ENCODE measurements at places on chromosomes 13 and 19.

GRCh38 chr13:99256709-99257108 is 1.5 kb downstream of the GPR18 start:
- no peak for DNase-seq

DNA sequence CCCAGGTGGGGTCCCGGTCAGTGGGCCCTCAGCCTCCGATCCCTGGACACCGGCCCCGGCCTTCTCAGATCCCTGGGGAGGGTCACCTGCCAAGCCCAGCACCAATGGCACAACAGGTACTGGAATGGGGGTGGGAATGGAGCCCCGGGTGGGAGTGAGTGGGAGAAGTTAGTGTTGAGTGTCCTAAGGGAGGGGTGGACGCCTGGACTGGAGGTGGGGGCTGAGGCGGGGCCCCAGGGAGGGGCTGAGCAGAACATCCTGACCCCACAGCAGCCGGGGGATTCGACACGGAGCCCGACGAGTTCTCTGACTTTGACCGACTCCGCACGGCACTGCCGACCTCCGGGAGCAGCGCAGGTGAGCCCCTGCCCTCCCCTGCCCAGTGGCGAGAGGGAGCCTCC is 17.7 kb downstream of the EPN1 start:
- no peak for DNase-seq

- DNase-seq, result no peak
These were observed 133.0 kb upstream of the TRPC4 start for GRCh38 chr13:38002606-38003005.

- DNase-seq, result no peak
These were observed 149.5 kb downstream of the SLITRK1 start for GRCh38 chr13:83732755-83733154.

DNA sequence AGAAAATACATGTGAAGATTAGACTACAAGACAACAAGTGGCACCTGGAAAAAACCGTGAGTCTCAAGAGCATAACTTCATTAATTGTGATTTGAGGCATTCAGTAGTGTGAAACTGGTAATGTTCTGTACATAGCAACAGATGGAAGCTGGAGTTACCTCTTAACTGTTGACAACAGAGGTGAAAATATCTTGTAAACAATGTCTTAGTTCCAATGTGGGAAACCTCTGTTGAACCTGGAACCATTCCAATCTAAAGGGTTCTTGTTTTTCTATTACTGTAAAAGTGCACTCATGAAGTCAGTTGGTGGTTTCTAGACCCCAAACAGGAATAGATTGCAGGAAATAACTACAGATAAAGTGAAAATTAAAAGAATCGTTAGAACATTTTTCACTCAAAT is 728.4 kb downstream of the SLITRK1 start:
- DNase-seq, result no peak

- no peak for DNase-seq
These were observed 17.1 kb downstream of the GAS6 start for GRCh38 chr13:113846636-113847318.

GRCh38 chr13:65857942-65858565 is 1372.1 kb downstream of the PCDH9 start:
- DNase-seq, result no peak

GRCh38 chr13:51331354-51331861 is 8.1 kb upstream of the SERPINE3 start:
- no peak for DNase-seq

- DNase-seq, result no peak
These were observed at the start of gene PPP1R13L for GRCh38 chr19:45404557-45405434. TSS of gene PPP1R13L (minus strand) at chr19:45405069. CDS start at chr19:45398318, 6,751 bp downstream.

- no peak for DNase-seq
These were observed 209.9 kb downstream of the TEX29 start for GRCh38 chr13:111530137-111530870.

GRCh38 chr13:54945973-54946372 is 1917.4 kb downstream of the OLFM4 start:
- no peak for DNase-seq

DNA sequence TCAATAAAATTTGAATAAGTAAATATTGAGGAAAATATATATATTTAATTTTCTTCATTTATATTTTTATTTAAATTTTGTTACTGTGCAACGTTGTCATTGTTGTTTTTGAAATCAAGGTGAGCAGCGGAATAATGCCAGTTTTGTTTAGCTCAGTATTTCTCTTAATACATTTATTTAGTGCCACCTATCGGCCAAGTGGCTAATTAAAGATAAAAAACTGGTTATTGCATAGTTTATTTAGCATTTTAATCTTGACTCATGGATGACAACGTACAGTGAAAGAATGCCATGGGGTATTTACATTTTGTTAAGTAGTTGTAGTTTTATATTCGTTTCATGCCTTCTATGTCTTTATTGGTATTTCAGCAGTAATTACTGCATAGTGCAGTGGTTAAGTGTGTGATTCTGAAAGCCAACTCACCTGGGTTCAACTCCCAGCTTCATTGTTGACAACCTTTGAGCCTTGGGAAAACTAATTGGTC is 265.9 kb downstream of the MYO16 start:
- no peak for DNase-seq

DNA sequence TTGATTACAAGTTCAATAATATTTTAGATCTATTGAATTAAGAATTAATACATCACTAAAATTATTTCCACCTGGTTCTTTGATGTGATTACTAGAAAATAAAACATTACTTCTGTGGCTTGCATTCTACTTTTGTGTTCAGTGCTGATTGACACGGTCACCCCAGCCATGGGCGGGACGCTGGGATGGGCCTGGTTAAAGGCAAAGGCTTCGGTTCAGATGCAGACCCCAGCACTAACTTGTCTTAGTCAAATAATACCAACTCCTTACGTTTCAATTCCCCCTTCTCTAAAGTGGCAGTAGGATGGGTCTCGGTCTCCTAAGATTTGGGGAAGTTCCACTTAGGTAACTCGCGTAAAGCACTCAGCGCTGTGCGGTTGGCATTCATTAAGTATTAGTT is 144.9 kb downstream of the URI1 start:
- DNase-seq, result no peak

- DNase-seq, result no peak
These were observed 126.8 kb downstream of the UQCRFS1 start for GRCh38 chr19:29086182-29086581.

- DNase-seq, result no peak
These were observed 6.5 kb upstream of the KCTD4 start for GRCh38 chr13:45207319-45207718.

DNA sequence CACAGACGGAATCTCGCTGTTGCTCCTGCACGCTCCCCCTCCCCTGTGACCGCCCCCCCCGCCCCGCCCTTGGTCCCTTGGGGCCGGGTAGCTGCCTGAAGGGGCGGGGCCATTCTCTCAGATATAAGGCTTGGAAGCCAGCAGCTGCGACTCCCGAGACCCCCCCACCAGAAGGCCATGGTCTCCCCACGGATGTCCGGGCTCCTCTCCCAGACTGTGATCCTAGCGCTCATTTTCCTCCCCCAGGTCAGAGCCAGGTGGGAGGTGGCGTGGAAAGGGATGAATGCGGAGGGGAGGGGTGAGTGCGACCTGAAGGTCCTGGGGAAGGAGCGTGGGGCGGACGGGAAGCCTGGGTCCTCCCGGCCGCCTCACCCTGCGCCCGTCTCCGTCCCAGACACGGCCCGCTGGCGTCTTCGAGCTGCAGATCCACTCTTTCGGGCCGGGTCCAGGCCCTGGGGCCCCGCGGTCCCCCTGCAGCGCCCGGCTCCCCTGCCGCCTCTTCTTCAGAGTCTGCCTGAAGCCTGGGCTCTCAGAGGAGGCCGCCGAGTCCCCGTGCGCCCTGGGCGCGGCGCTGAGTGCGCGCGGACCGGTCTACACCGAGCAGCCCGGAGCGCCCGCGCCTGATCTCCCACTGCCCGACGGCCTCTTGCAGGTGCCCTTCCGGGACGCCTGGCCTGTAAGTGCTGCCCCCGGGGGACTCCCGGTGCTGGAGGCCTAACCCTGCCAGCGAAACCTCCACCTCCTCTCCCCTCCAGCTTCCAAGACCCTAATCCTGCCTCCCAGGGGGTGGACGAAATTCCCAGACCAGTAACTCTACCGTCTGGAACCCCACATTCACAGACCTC is at the start of gene DLL3:
Gene DLL3, plus strand, starts transcription at position 150 of the 845 bp plus-strand sequence. Its CDS starts 28 bp downstream, at position 178.
- DNase-seq, result no peak

- DNase-seq, result no peak
These were observed 209.7 kb downstream of the SPRY2 start for GRCh38 chr13:80131204-80131603.
